ENCODE measurements at places on chromosomes 3 and 15. TPM values are rescaled to one million over a fixed set of nuclear protein-coding genes. Genes with fewer than 3 reads are reported as not detected.

Gene STRC
- total RNA-seq: not detected

Gene SATB1
- 36.1 TPM for total RNA-seq

- DNase-seq: no peak
Measured at GRCh38 chr3:184619787-184620430, 58.3 kb downstream of the EPHB3 start.

DNA sequence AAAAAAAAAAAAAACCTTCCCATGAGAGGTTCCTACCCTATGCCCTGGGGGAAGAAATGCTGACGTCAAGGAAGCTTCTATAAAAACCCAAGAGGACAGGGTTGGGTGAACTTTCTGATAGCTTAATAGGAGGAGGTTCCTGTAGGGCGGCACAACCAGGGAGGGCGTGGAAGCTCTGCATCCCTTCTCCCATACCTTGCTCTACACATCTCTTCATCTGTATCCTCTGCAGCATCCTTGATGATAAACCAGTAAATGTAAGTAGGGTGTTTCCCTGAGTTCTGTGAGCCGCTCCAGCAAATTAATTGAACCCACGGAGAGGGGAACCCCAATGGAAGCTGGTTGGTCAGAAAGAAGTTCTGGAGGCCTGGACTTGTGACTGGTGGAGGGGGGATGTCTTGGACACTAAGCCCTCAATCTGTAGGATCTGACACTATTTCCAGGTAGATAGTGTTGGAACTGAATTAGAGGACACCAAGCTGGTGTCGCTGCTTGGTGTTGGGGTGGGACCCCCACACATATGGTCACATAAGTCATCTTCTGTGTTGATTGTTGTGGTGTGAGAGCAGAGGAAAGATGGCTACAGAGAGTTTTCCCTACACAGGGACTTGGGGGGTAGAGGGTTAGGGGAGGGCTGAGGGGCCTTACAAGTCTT is 91.5 kb downstream of the ST6GAL1 start:
- no peak for DNase-seq

DNA sequence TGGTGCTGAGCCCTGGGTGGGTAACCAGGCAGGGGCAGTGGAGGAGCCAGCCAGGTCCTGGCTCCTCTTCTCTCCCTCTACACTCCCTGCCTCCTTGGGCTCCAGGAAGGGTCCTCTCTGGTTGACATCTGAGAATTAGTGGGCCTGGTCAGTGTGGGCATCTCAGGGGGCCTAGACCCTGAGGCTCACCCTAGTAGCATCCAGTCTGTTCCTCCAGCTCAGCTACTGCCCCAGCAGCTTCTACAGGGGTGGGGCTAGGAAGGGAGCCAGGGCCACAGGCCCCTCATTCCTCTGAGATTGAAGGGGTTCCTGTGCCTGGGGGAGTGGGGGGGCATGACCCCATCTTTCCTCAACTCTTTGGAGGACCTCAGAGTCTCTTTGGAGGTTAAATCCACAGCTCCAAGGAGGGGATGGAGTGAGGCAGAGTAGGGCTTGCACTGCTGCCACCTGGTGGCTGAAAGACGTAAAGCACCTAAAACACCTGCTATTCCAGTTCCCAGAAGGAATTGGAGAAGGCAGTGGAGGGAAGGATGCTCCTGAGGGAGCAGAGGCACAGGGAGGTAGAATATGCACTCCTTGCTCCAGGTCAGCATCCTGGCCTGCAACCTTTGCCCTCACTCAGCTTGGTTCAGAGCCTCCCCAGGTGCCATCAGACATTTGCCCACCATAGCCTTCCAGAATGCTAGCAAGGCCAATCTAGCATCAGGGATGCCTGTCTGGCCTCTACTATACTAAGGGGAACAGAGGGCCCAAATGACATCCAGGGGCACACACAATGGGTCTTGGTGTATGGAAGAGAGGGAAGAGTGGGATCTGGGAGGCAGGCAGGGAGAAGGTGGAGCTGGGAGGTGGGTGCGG is 25.1 kb downstream of the C3orf18 start:
- DNase-seq: peak; percentile 74

DNA sequence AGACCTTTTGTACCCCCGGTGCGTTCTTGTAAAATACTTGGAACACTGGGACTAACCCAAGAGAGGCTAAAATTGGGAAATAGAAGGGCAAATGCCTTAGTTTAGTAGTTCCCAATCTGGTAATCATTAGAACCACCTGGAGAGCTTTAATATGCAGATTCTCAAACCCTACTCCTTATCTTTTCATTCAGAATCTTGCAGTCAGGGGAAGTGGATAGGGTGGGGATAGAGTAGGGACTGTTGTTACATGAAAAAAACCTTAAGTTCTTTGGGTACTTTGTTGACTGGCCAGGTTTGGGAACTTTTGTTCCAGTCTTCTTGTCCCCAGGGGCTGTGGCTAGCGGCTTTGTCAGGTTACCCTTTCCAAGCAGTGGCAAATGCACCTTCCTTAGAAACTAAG is 15.9 kb downstream of the MAPKBP1 start:
- DNase-seq: no peak

- no peak for DNase-seq
Measured at GRCh38 chr15:85795337-85796305, 896 bp upstream of the KLHL25 start.

Gene UROC1
- total RNA-seq: not detected

GRCh38 chr3:183895296-183895695 is 10.6 kb upstream of the PARL start:
- no peak for DNase-seq

Gene TRPM1
- not detected for total RNA-seq

DNA sequence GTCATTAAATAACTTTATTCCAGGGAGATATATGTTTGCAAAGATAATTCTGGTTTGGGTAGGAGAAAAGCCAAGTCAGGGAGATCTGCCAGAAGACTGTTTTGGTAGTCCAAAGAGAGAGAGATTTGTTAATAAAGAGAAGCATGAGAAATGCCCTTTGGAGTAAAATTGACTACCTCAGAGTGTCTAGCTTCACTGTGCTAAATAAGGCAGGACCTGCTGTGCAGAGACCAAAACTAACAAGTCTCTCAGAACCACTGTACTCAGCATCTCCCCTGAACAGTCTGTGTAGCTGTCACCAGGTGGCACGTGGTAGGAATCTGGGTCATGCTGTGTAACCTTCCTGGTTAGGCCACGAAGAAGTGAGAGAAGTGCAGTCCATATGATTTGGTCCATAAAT is 31.6 kb upstream of the SLC35G2 start:
- peak; percentile 47 for DNase-seq

DNA sequence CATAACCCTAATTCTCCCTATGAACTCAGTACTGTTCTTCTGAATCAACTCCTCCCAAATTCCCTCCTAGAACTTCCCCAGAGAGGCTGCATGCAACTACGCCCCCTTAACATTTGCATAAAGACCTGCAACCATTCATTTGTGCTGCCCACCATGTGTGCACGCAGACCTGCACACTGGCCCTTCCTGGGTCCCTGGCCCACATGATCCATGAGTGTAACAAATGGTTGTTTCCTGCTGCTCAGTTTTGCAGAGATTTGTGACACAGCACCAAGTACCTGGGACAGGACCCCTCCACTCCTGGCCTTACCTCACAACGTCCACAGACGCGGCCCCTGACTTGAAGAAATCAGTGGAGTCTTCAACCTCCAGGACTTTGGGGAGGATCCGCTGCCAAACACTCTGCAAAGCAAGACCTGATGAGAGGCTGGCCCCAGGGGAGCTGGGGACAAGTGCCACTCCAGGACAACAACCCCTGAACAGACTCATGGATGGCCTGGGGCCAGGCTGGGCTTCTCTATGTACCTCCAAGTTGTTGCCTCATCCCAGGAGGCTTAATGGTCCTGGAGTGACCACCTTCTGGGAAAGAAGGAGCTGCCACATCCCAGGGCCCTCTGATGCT is 33.8 kb downstream of the ALDH1L1 start:
- DNase-seq: peak; percentile 1

- no peak for DNase-seq
Measured at GRCh38 chr3:174215456-174215855, 643.7 kb upstream of the NAALADL2 start.

- DNase-seq: peak; percentile 7
Measured at GRCh38 chr3:46862369-46863025, 747 bp downstream of the MYL3 start.

- DNase-seq: no peak
Measured at GRCh38 chr3:157475921-157476414, 27.2 kb downstream of the VEPH1 start.

Gene FRG2C
- total RNA-seq: not detected

DNA sequence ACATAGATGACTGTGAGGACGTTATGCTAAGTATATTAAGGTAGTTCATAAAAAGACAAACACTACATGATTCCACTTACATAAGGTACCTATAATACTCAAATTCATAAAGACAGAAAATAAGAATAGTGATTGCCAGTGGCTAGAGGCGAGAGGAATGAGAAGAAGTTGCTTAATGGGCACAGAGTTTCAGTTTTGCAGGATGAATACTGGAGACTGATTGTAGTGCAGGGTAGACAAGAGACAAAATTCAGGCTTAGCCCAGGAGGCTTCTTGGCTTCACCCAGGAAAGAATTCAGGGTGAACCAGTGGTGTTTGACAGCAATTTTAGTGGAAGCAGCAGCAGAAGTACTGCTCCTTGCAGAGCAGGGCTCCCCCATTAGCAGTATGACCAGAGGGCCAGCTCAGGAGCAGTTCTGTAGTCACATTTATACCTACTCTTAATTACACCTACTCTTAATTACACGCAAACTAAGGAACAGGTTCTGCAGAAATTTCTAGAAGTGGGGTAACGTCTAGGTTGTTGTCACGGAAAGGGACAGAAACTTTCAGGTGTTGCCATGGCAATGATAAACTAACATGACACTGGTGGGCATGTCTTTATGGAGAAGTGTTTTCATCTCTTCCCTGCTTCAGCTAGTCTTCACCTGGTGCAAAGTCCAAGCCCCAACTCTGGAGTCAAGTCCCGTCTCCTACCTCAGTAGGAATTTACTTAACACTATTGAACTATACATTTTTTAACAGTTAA is 55.2 kb downstream of the TBL1XR1 start:
- no peak for DNase-seq

Gene CNTN3
- 7.3 TPM for total RNA-seq

Gene MORC1
- total RNA-seq: not detected
